ENCODE measurements at places on chromosomes 6 and 20.

- peak; percentile 68 for DNase-seq
Measured at GRCh38 chr6:6315660-6316059, 4.8 kb downstream of the F13A1 start.

DNA sequence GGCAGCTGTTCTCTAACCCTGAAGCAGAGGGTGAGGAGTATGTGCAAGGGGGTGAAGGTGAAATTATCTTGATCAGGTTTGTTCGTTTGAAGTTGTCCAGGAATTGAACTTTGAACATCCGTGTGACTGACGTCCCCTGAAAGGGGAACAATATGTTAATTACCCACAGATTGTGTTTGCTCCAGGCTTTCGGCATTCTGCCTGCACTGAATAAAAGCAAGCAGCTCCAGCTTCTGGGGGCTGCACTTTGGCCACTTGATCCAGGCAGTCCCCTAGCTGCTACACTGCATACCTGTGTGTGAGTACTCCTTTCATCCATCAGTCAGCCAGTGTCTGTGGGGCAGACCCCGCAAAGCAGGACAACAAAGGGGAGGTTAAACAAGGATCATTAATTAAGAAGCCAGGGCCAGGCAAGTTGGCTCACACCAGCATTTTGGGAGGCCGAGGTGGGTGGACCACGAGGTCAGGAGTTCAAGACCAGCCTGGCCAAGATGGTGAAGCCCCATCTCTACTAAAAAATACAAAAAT lies 104.8 kb upstream of the BTN3A2 start:
- DNase-seq = no peak

DNA sequence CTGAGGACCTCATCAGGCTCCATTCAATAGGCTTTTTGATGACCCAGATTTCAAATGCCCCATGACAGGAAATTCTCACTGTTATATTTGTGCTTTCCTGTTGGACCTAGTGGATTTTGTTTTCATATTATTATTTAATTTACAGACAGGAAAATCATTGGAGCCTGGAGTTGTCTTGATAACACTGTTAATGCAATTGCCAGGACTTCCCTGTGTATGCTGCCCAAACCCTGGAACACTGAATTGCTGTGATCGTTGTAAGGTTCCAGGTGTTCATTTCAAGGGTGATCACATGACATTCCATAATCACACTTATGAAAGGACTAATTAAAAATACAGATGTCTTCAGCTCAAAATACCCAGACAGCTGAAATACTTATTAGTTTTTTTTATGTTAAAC lies 783.2 kb downstream of the DHX35 start:
- no peak for DNase-seq

DNA sequence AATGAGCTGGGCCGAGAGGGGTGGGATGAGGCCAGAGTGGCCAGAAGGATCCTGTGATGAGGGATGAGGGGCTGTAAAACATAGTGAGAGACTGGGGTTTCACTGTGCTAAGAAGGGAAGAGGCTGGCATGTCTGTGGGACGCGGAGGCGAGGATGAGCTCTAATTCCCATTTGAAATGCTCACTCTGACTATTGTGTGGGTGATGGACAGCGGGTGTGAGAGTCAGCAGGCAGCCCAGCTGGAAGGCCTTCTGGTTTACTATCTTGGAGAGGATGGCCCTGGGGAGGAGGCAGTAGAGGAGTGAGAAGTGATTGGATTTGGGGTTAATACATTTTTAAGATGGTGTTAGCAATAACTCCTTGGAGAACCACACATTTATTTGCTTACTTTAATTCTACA lies 9.5 kb upstream of the MICA start:
- no peak for DNase-seq

DNA sequence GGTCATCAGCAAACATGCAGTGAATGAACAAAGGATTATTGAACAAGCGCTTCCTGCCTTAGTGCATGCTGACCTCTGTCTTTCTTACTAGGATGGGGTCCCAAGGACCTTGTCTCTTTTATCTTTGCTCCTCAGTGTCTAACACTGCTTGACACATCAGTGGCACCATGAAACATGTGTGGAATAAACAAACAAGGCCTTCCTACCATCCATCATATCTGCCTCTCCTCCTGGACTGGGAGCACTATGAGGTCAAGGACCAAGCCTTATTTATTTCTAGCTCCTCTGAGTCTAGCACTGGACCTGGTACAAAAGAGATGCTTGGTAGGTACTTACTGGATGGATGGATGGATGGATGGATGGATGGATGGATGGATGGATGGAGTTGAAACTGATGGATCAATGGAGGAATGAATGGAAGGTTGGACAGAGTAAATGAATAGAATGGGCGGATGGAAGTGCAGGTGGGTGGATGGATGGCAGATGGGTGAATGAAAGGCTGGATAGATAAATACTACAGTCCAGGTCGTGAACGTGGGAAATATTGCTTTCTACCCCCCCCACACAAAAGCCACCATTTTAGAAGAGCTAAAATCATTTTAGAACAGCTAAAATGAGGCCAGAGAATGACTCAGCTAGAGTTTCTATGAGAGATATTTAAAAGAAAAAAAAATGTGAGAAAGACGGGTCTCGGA lies 104.1 kb upstream of the PTPN1 start:
- DNase-seq = no peak

DNA sequence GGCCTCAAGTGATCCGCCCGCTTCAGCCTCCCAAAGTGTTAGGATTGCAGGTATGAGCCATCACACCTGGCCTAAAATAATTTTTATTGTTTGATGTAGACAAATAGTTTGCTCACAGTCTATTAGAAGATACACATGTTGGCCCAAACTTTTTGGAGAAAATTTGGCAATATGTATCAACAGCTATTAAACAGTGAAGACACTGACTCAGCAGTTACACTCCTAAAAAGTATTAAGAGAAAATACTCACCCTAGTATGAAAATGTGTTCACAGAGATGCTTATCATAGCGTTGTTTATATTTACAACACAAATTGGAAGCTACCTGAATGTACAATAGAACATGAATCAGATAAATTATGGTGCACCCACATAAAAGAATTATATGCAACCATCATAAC lies 173.1 kb downstream of the WDR27 start:
- DNase-seq = no peak

DNA sequence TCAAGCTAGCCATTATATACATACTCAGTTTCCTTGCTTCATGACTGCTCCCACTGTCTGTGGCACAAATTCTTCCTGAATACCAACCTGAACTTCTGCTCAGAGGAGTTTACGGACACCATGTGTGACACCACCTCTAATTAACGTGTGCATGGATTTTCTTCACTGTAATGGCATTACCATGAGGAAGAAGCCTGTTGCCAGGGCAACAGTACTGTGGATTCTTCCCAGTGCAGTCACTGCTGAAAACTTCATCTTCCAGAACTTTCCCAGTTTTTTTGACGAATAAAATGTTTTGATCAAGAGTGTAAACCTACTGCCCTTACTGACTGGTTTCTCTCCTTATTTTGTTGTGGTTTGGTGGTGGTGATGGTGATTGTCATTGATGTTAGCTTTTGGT lies 444.3 kb upstream of the NRSN1 start:
- DNase-seq = no peak

DNA sequence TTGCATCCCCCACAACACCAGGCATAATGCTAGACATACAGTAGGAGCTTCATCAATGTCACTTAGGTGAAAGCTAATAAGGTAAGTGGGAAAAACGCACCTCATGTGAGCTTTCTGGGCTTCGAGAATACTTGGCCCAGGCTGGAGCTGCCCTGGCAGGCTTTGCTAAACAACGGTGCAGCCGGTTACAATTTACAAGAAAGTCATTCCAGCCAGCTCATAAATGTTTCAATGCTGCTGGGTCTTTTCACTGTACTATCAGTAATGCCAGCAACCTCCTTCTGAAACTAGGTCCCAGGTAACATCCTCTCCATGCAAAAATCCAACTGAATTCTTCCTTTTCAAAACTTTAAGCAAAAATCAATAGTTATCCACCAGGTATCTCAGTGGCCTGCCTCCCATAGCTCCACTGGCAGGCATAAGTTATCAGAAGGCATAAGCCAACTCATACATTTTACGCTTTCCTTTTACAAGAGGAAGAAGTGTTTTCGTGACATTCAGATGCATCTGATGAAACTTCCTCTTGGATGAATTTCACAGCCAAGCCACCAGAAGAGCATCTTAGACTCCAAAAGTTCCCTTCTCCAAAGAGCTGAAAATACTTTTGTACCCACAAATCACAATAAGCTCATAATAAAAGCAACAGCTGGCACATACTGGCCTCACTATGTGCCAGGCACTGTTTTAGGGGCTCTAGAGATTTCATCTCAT lies 56.3 kb downstream of the RTN4IP1 start:
- DNase-seq = no peak

DNA sequence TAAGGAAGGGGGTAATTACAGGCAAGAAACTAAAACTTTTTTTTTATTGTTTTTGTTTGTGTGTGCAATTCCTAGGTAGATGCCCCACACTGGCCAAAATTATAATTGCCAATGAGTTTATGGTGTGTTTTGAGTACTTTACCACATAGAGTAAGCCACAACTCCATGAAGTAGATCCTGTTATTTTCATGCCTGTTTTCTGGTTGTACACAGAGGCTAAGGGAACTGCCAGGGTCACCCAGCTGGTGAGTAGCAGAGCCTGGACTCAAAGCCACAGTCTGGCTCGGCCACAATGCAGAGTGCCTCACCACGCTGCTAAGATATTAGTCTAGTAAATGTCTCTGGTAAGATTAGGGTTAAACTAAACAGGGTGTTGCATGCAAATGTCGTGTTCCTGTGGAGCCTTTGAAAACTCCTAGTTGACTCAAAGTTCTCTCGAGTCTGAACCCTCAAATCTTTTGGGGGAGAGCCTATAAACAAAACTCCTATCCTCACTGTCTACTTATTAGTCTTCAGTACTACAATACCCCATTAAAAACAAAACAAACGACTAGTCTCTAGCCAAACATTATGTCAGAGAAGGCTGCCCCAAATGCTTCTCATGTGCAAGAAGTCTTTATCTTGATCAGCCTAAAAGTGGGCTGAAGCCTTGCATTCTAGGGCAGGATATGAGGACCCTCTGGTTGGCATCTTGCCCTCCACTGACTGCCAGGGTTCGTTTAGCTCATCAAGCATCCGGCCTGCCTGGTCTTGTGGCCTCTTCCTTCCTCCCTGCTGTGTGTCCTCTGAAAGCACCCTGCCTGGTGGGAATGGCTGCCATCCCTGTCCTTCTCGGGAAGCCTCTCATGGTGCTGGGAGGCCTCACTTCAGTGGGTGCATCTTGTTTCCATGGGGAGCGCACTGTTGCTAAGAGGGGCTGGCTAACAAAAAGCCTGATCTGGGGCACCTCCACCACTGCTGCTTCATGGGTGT lies 4.2 kb downstream of the DUSP22 start:
- DNase-seq = no peak

- no peak for DNase-seq
Measured at GRCh38 chr6:170049641-170050561, 241.0 kb downstream of the DLL1 start.

DNA sequence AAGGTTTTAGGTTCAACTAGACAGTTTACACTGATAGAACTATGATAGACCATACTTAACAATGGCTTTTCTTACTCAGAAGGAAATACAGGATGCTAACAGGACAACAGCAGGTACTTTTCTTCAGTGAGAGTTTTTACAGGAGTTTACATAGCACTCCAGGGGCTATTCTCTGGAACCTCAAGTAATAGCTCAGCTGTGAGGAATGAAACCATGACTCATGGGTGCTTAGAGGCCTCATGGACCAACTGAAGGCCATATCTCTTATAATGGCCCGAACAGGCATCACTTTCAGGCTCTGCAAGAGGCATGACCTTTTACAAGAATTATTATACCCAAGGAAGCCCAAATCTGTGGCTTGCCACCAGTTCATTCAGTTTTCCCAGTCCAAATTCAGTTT lies 31.8 kb downstream of the TREML1 start:
- DNase-seq = no peak

DNA sequence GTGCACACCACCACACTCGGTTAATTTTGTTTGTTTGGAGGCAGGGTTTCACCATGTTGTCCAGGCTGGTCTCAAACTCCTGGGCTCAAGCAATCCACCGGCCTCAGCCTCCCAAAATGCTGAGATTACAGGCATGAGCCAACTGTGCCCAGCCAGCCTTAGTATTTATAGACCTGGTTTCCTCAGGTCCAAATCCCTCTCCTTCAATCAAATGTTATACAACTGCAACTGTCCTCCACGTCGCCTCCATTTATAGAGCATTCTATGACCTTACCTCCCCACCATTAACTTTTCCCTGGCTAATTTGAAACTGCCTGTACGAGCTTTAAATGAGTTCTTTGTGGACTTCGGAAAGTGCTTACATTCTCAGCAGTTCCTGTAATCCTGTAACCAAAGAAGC lies 39.3 kb upstream of the IPCEF1 start:
- DNase-seq = no peak

DNA sequence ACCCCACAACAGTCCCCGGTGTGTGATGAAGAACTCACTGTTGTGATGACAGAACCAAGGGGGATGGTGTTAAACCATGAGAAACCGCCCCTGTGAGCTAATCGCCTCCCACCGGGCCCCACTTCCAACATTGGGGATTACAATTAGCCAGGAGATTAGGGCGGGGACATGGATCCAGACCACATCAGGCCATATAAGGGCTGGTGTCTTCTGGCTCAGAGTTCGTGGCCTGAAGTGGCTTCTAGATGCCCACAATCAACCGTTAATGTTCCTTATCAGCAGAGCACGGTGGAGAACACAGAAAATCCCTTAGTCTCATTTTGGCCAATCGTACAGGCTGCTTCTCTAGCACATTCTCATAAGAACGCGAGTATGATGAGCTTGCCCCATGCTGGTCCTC lies 10.9 kb upstream of the MAS1 start:
- no peak for DNase-seq

- no peak for DNase-seq
Measured at GRCh38 chr20:46789339-46790028, 80.0 kb downstream of the SLC2A10 start.

- no peak for DNase-seq
Measured at GRCh38 chr6:56958481-56958880, 3.6 kb downstream of the BEND6 start.

DNA sequence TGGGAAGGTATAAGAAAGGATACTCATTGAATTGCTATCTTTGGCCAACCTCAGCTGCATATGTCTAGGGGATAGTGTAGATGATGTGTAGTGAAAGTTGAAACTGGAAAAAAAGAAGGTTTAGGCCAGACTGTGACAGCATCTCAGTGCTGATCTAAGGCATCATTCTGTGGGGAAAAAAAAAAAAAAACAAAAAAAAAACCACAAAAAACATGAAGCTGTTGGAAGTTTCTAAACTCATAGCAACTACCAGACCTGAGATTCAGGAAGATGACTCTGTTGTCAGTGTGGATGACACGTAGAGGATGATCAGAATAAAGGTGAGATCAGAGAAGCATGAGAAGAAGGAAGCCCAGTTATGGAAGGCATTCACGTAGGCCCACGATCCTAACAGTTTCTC lies 100.8 kb upstream of the CNKSR3 start:
- no peak for DNase-seq
